AG10803 (cell line): ENCODE measurements at places on chromosomes 7 and 10.

- DNase-seq = no peak
Observed at GRCh38 chr10:82692458-82692857, 817.5 kb downstream of the NRG3 start.

- no peak for DNase-seq
Observed at GRCh38 chr10:77457266-77457665, 180.3 kb downstream of the KCNMA1 start.

DNA sequence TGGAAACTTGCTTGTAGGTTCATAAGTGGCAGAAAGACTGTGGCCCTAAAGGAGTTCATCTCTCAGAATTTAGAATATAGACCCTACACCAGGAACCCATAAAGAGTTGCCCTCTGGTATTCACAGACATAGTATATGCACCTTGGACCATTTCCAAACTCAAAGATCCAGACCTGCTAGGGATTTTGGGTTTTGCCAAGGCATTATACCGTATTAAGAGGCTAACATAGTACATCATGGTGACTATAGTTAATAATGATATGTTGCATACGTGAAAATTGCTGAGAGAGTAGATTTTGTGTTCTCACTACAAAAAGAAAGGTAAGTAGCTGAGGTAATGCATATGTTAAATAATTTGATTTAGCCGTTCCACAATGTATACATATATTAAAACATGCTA is 13.9 kb downstream of the IFIT3 start:
- no peak for DNase-seq

DNA sequence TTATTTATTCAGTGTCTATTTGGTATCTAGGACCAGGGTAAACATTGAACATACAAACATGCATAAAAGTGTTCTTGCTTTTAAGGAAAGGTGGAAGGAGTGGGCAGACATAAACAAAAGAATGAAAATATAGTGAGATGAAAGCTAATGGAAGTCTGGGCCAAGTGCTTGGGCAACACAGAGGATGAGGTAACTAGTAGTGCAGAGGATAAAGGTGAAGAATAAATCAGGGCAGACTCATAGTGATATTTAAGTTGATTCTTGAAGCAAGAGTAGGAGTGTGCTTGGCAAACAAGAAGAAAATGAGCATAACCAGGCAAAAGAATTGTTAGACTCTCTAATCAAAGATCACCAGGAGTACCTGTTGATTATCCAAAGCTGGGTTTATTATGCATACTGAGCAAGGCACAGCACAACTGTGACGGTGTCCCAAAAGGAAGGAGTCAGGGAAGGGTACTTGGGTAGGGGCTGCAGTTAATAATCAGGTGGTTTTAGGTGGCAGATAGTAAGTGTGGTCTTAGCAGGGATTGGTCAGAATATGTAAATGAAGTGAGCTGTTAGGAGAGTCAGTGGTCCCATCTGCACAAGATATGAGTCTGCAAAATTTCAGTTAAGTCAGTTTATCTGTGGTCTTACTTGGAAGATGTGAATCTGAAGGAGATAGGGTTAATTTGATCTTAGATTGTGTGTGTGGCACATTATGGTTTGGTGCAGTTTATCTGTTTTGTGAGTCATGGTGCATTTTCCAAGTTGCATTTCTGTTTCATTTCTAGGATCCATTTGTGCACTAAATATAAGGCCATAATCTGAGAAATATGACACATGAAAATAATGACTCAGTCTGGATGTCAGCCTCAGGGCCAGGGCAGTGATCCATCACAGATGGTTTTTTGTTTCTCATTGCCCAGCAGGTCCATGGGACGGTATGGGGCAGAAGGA is 30.6 kb upstream of the TAX1BP1 start:
- peak; percentile 69 for DNase-seq

- peak; percentile 25 for DNase-seq
Observed at GRCh38 chr7:127872122-127872521, 159.1 kb downstream of the LRRC4 start.

- no peak for DNase-seq
Observed at GRCh38 chr7:1572111-1572822, 2.4 kb upstream of the PSMG3 start.

- no peak for DNase-seq
Observed at GRCh38 chr7:72710983-72711382, 117.0 kb downstream of the TYW1B start.

DNA sequence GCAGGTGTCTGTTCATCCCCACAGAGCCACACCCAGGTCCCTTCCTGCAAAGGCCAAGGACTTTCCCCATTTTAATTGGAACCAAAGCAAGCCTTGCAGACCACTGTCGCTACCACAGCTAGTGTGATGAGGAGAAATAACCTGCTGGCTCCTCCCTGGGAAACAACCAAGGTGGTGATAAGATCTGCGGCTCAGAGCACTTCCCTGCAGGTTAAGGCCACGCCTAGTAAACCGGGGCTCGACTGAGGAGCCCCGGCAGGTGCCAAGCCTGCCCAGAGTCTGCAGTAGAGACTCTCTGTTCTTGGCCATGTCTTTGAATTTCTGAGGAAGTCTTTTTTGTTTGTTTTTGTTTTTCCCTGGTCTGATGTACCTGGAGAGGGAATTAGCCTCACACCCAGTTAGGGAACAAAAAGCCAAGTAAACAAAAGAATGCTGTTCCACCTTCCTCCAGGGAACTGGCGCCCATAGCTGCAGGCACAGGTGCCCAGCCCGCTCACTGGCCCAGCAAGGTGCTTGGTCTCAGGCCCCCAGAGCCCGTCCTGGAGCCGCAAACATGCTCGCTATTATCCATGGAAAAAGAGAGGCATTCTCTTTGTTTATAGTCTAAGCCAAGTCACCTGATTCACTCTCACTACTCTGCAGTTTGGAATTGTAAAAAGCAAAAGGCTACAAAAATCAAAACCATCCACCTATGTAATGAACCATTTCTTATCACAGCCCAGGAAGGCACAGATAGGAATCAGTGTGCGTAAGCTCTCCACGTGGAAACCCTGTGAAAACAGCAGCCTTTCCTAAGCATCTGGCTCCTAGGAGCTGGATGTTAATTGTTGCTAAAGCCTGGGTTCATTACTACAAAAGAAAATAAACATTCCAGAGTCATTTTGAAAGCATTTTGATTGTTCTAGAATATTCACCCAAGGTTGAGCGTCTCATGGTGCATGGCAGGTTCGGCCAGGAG is 2.7 kb downstream of the GPR146 start:
- no peak for DNase-seq

- DNase-seq = no peak
Observed at GRCh38 chr10:59464483-59464882, 102.1 kb upstream of the FAM13C start.

DNA sequence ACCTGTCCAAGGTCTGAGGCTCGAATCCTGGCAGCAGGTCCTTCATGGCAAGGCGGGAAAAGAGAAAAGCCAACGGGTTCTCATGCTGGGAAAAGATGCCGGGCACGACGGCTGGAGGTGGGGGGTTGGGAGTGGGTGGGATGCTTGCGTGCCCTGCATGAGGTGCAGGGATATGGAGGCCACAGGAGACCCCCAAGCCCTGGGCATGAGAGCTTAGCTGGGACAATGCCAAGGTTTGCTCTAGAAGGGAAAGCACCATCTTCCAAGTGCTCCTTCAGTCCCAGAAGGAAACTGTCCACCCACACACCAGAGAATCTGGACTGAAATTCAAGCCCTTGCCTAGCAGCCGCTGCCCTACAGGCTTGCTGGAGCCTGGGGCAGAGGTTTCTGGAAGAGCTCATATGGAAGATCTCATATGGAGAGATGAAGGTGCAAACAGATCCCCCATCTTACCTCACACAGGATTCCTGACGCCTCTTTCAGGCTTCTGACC is 64.3 kb downstream of the ZRANB1 start:
- DNase-seq = no peak

DNA sequence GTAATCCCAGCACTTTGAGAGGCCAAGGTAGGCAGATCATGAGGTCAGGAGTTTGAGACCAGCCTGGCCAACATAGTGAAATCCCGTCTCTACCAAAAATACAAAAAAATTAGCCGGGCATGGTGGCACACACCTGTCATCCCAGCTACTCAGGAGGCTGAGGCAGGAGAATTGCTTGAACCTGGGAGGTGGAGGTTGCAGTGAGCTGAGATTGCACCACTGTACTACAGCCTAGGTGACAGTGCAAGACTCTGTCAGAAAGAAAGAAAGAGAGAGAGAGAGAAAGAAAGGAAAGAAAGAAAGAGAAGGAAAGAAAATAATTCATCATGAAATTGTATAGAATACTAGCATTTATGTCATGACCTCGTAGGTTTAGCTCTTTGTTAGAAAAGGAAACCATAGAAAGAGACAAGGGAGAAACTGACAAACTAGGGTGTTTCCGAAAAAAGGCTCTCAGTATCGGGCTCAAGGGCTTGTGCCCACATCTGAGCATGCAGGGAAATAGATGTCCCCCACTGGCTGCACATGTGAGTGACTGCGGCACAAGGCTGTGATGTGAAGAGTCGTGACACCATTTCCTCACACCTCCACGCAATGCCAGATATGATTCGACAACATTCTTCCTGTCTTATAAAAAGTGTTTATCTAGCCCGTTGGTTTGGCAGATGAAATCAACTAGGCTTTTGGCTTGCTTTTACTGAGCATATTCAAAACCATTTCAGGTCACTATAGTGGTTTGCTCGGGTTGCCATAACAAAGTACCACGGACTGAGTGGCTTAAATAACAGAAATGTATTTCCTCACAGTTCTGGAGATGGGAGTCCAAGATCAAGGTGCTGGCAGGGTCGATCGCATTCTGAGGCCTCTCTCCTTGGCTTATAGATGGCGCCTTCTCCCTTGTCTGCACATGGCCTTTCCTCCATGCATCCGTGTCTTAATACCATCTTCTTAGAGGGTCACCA is 2.0 kb downstream of the SRGN start:
- no peak for DNase-seq

DNA sequence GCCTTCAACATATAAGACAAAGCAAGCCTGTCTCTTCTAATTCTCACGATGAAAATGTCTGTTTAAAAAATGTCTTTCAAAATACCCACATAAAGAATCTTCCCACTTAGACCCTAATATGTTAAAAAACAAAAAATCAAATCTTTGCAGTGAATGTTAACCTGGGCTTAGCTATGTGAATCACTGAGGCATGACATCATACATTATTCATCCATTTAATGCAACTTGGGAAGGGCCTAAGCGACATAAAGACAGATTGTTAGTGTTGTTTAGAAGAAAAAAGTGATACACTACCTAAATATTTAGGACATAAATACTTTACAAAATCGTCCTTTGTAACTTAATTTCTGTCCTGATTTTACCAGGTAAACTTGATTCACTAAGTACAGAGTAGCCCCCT is 648.5 kb upstream of the NRP1 start:
- no peak for DNase-seq

DNA sequence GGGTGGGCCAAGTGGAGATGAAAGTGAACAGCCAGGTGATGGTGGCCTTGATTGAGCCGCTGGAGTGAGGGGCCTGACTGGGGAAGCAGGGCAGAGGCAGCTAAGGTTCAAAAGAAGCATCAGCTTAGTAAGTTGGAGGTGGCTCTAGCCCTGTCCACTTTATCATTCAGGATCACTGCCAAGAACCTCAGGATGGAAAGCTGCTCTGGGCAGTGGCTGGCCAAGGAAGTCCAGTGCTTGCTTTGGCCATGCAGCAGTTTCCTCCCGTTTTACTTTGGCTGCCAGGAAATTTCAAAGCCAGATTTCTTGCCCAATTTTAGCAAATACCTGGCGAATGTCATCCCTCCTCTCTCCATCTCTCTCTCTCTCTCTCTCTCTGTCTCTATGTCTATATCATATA is 384.9 kb downstream of the PLXNA4 start:
- no peak for DNase-seq

DNA sequence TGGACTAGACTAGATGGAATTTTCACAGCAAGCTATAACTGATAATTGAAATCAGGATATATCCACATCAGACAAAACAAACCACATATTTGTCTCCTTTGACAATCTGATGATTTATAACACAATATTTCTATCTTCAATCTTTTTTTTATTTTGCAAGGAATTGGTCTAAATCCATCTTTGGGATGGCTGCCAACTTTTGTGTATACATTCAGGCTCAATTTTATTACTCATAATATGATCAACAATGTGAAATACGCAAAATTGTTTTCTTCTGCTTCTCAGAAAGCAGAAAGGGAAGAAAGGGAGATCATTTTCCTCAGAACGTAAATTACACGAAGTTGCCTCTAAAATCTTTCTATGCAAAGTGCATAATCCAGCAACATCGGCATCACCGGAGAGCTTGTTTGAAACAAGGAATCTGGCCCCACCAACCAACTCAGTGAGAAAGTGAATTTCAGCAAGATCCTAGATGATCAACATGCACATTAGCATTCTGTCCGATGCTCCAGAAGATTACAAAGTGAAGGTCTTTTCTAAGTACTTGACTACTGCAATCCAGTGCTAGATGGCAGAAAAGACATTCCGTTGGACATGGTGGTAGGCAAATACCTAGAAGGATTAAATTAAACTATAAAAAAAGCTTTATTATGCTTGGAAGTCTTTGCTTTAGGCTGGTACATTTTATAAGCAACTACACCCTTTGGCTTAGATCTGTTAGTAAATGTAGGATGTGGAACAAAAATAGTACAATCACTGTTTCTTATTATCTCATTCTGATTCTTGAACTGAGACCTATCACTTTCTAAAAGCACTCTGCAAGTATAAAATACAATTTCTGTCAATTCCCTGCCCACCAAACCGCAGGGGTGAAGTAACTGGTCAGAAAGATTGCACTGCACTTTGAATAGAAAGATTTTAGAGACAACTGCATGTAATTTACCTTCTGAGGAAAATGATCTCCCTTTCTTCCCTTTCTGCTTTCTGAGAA is 126.4 kb upstream of the RSU1 start:
- peak; percentile 63 for DNase-seq

DNA sequence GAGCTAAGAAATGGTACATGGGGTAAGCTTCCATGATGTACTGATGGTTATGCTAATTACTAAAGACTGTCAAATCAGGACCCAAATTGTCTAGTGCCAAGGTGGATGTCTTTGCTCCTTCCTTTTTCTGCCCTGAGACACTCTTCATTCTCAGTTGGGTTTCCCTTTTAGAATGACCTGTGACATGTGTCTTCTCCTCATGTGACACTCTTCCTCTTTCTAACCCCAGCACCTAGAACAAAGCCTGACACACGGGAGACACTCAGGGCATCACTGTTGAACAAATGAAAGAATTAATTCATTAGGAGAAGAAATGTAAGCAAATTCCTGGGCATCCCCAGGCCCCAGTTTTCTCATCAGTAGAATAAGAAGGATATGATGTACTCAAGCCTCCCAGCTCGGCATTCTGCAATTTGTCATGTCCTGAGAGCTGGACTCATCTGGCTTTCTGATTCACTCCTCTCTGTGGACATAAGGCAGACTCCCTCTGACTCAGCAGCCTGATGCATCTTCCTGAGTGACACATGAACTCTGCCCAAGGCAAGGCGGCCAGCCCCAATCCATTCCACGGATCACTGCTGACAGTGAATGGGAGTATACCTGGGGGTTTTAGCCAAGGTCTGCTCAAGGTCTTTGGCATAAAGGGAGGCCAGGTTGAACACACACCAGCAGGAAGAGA is 473.8 kb downstream of the KCNMA1 start:
- DNase-seq = peak; percentile 94

- no peak for DNase-seq
Observed at GRCh38 chr10:73517166-73517888, 21.5 kb upstream of the PPP3CB start.

DNA sequence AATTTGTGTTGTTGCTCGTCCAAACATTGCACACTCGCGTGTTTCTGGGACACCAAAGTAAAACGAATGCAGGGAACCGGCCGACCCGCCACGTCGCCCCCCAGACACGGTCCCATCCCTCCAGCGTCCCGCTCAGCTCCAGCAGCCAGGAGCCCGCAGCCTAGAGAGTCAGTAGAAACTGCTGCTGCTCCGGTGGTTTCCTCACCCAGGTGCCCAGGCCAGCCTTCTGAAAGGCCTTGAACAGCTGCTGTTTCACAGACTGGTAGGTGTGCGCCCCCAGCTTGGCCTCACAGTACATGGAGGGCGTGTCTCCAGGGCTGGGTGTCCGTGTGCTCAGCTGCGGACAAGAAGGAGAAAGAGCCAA is 126.8 kb downstream of the WDR37 start:
- DNase-seq = no peak
